ENCODE measurements at places on chromosomes 2 and 18. TPM values are rescaled to one million over a fixed set of nuclear protein-coding genes. Genes with fewer than 3 reads are reported as not detected.

The PHOSPHO2 gene
- 8.4 TPM for polyA plus RNA-seq

The GPR155 gene
- 25.8 TPM for polyA plus RNA-seq

The PMAIP1 gene
- not detected for polyA plus RNA-seq

The MC2R gene
- not detected for polyA plus RNA-seq

The RESP18 gene
- polyA plus RNA-seq, result 6.5 TPM

The DUSP11 gene
- 24.4 TPM for polyA plus RNA-seq

The MITD1 gene
- 53.8 TPM for polyA plus RNA-seq

The C2orf66 gene
- not detected for polyA plus RNA-seq

The ANKRD12 gene
- 105 TPM for polyA plus RNA-seq
